NCI-H524 (cell line): ENCODE measurements at places on chromosomes 2 and 18.

DNA sequence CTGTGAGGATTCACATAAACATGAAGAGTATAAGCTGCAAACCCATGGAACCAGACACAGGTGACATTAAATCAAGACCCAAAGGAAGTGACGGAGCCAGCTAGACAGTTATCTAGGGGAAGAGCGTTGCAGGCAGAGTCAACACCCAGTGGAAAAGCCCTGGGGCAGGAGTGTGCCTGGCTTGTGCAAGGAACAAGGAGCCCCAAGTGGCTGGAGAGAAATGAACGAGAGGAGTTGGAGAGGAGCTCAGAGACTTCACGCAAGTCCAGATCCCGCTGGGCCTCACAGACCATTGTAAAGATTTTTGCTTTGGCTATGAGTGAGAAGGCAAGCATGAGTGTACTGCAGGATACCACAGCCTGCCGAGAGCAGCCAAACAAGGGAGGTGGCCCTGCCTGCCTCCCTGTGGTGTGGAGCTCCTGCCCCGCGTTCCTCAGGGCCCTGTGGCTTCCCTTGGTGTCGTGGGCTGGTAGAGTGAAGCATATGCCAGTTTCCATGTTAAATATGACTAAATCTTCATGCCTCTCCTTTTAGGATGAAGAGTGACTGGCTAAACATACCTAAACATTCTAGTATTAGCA, 88.2 kb downstream of the SP3 start:
- DNase-seq = no peak

GRCh38 chr2:149629026-149629425, 41.5 kb upstream of the MMADHC start:
- DNase-seq = peak; percentile 43

- DNase-seq = no peak
Measured at GRCh38 chr2:65215946-65216345, 11.7 kb upstream of the ACTR2 start.

DNA sequence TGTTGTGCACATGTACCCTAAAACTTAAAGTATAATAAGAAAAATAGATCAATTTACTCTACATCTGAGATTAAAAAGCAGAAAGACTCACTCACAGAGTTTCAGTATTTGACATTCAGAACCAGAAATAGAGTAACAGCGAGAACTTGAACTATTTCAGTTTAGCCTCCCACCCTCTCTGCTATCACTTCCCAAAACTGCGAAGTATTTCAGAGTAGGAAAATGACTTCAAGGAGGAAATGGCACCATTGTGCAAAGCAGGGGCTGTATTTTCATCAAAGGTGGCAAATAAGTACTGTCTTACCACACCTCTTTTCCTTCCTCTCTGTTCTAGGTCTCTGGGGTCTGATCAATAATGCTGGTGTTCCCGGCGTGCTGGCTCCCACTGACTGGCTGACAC, 13.6 kb downstream of the DHRS9 start:
- DNase-seq = no peak

DNA sequence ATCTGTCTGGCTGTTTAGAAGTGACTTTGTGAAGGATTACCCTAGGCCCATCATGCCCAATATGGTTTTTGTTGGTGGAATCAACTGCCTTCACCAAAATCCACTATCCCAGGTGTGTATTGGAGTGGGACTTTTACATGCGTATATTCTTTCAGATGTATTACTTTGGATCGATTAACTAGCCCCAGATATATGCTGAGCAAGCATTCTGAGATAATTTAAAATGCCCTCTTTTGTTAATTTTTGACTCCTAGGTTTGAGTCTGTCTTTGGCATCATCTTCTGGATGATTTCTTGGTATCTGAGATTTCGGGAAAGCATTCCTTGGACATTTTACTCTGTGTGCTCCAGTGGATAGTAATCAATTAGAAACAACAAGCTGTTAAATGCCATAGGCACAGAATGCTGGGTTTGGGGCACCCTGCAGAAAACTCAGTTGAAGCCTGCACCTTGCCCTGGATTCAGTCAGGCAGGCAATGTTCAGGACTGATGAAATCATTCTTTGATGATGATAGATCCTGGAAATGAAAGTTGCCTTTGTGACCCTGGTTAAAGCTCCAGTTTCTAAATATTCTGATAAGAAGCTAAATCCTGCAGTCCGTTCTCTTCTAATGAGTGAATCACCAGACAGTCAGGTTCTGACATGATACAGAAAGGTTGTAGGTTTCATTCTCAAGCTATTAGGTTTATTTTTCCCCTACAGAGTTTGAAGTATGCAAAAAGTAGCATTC, 1.1 kb downstream of the UGT1A1 start:
- no peak for DNase-seq

- DNase-seq = no peak
Measured at GRCh38 chr18:48954886-48955819, 4.4 kb upstream of the SMAD7 start.

DNA sequence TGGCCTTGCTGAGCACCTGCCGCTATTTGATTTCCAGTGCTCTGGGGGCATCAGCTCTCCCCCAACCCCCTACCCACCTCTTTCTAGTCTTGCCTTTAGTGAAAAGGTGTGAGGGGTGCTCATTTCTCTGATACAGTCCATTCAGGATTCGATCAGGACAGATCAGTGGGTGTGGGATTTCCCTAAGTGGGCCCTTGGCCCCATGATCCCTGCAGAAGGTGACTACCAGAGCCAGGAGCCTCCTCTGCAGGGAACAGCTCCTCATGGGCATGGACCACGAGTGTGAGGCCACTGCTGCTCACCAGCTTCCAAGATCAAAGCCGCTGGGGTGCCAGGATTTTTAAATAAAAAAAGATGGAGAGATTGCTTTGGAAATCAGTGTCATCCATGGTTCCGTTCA, 835.2 kb upstream of the ID2 start:
- DNase-seq = no peak

- DNase-seq = no peak
Measured at GRCh38 chr2:55087936-55088335, 37.7 kb upstream of the RTN4 start.

DNA sequence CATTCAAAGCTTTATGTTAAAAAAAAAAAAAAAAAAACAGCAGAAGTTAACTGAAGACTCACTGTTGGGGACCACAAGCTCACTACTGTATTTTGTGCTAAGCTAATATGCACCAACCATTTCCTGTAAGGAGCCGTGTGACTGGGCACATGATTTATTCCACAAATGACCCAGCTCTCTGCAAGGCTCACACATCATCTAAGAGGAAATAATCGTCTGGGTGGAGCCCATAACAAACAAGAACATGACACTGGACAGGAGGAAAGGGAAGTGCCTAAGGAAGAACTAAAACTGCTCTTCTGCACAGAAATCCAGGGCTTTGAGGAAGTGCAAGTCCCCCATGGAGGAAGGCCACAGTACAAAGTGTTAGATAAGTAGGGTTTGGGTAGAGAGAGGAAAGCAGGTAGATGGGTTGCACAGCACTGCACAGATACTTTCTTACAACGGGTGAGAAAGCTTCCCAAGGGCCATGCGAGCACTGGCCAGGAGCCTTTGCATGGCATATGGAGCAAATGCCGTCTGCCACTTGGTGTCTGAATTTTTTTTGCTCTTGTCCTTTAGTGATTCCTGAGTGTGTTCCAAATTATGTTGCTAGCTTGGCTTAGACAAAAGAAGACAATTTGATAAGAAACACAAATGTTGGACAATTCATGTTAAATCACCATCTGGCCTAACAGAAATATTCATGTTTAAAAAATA, 24.4 kb downstream of the NFE2L2 start:
- DNase-seq = peak; percentile 50

DNA sequence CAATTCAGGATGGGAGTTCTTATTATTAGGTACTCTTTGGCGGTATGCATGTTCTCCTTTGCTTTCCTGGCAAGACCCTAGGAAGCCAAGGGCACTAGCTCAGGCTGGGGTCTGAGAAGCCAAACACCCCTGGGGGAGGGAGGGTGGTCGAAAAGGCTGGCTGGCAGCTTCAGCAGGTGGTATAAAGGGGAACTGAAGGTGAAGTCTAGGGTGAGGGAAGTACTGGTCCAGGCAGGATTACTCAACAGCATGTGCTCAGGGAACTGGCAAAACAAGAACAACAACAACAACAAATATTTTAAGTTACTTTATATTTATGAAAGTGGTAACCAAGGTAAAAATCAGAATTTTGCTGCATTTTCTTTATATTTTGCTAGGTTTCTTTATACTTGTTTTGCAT, 40.7 kb upstream of the PCBP1 start:
- no peak for DNase-seq

DNA sequence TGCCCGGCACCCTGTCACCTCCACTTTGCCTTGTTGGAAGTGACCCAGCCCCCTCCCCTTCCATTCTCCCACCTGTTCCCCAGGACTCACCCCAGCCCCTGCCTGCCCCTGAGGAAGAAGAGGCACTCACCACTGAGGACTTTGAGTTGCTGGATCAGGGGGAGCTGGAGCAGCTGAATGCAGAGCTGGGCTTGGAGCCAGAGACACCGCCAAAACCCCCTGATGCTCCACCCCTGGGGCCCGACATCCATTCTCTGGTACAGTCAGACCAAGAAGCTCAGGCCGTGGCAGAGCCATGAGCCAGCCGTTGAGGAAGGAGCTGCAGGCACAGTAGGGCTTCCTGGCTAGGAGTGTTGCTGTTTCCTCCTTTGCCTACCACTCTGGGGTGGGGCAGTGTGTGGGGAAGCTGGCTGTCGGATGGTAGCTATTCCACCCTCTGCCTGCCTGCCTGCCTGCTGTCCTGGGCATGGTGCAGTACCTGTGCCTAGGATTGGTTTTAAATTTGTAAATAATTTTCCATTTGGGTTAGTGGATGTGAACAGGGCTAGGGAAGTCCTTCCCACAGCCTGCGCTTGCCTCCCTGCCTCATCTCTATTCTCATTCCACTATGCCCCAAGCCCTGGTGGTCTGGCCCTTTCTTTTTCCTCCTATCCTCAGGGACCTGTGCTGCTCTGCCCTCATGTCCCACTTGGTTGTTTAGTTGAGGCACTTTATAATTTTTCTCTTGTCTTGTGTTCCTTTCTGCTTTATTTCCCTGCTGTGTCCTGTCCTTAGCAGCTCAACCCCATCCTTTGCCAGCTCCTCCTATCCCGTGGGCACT, 4.5 kb downstream of the RETREG2 start:
- DNase-seq = no peak

GRCh38 chr2:31333046-31333445, 81.5 kb downstream of the XDH start:
- no peak for DNase-seq

DNA sequence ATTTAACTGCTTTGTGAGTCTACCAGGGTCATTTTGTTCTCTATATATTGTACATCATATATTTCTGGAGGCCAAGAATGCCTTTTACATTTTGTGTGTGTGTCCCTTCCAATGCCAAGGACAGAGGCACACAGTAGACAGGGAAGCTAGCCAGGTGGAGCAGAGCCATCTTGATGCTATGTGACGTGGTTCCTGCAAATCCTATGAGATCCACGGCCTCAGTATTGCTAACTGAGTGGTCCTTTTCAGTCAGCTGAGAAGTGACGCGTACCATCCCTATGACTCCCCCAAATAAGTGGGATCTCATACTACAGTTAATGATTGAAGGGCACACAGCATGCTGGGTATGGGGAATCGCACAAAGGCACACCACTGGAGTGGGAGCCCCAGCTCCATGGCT, 27.3 kb downstream of the CCDC141 start:
- no peak for DNase-seq

DNA sequence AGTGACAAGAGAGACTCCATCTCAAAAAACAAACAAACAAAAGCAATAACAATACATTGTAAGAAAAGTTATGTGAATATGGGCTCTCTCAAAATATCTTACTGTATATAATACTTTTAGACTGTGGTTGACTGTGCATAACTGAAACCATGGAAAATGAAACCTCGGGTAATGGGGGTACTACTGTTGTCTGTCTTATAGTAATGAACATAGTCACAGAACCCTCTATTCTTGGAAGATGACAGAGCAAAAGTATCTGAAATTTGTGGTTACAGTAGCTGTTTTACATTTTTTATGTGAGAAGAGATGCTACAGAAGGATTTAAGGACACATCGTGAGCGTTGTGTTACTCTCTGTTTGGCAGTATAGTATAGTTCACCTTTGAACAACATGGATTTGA, 60.5 kb downstream of the MAP4K4 start:
- DNase-seq = no peak

- DNase-seq = peak; percentile 17
Measured at GRCh38 chr2:224449212-224450147, 47.6 kb upstream of the FAM124B start.

- DNase-seq = no peak
Measured at GRCh38 chr2:216572582-216573578, 60.3 kb upstream of the IGFBP2 start.
